ENCODE measurements at places on chromosomes 16 and 17.

DNA sequence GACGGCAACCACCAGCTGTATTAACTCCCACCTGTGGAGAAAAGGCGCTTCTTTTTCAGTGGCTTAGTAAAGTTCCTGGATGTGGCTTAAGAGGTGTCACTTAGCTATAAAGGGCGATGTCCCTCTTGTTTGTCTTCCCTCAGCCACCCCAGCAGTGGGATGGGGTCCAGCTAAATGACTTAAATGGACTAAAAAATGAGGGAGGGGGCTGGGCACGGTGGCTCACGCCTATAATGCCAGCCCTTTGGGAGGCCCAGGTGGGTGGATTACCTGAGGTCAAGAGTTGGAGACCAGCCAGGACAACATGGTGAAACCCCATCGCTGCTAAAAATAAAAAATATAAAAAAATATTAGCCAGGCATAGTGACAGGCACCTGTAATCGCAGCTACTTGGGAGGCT, 667.5 kb upstream of the RBFOX1 start:
- DNase-seq = no peak

- no peak for DNase-seq
Measured at GRCh38 chr17:12955521-12955920, 62.3 kb downstream of the ELAC2 start.

- no peak for DNase-seq
Measured at GRCh38 chr17:75105126-75106080, 4.4 kb upstream of the ARMC7 start.

DNA sequence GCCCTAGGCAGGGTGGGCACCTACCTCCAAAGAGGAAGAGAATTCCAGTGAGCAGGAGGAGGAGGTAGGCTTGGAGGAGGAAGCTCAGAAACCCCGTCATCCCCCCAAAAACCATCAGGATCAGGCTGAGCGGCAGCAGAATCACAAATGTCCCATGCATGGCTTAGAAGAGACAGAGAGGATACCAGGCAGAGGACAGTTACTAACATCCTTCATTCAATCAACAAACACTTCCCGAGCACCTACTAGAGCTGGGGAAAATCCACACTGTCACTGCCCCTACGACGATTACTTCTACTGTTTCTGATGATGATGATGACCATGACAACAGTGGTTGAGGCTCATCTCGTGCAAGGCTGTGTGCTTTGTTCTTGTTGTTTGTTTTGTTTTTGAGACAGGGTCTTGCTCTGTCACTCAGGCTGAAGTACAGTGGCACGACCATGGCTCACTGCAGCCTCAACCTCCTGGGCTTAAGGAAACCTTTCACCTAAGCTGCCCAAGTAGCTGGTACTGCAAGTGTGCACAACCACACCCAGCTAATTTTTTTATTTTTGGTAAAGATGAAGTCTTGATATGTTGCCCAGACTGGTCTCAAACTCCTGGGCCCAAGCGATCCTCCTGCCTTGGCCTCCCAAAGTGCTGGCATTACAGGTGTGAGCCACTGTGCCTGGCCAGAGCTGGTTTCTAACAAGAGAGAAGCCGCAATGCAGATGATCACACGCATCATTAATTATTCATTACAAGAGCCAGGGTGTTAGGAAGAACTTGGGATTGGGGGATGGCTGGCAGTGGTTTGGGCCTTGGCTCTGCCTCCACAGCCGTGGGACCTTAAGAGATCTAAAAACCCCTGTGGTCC, 18.0 kb downstream of the TMEM114 start:
- DNase-seq = no peak

DNA sequence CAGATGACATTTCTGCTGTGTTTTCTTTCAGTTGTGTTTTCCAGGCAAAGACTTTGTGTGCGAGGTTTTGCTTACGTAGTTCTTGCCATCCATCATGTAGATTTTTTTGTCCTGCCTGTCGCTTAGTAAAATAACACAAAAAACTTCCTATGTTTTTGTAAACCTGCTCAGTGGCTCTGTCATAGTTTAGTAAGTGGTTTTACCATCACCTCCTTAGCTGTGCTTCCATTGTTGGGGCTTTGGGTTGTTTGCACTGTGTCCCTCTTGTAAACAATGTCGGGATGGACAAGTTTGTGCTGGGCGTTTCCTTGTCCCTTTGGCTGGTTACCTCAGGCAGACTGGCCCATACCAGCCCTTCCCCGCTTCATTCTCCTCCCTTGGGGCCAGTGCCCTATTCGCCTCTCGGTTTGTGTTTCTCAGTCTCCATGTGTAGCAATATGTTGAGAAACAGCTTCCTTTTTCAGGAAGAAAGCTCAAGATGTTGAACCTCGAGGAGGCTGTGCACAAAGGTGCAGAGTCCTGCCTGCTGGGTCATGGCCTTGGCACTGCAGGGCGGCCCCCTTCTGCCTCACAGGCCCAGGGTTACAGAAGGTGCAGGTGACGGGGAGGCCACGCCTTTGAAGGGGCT, 74.6 kb downstream of the KSR1 start:
- no peak for DNase-seq

- DNase-seq = no peak
Measured at GRCh38 chr17:27549251-27549893, 81.6 kb upstream of the LGALS9 start.

- peak; percentile 66 for DNase-seq
Measured at GRCh38 chr16:48444574-48444973, 59.4 kb upstream of the SIAH1 start.

- no peak for DNase-seq
Measured at GRCh38 chr17:50946891-50947781, 81.0 kb upstream of the TOB1 start.

GRCh38 chr16:1575578-1575977, 36.3 kb downstream of the IFT140 start:
- DNase-seq = no peak

DNA sequence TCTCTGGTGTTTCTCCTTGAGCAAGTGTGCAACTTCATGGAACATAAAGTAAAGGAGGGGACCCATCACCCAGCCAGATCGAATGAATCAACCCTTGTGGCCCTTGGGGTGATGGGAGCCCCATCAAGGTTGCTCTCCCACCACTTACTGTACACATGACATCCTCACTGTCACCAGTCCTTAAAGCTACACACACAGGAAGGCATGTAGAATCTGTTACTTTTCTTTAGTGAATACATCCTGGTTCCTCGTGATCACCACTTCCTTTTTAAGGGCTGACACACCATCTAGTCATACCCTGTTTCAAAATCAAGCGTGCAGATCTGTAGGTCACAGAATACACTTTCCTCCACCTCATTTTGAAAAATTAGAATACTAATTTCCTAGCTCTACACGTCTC, 22.6 kb upstream of the MPHOSPH6 start:
- no peak for DNase-seq

Data from retinal pigment epithelial cell (primary cell).